Cardiac muscle cell (in vitro differentiated cells and primary cell): ENCODE measurements at places on chromosomes 2 and 18.
A peak's percentile ranks its signal among the peaks of the same experiment; 100 is the strongest.

DNA sequence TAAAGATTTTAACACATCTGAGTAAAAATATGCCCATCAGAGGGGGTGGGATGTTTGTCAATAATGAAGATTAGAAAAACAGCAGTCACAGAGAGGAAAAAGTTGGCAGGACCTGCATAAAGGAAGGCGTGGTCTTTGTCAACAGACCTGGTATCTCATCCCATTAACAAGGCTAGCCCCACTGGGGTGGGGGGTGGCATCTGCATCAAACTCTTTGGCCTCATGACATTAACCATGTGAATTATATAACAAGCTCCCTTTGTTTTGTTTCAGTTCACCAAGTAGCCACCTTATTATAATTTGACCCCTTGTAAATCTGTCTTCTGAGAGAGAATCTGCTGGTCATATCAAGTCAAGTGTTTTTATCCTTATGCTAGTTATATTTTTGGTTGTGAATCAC, 28.8 kb downstream of the NEMP2 start:
- DNase-seq: no peak

- no peak for DNase-seq
Measured at GRCh38 chr2:98461498-98462049, 16.9 kb downstream of the INPP4A start.

GRCh38 chr18:22342625-22343024, 75.1 kb downstream of the CTAGE1 start:
- peak; percentile 69 for DNase-seq

- no peak for DNase-seq
Measured at GRCh38 chr2:120720746-120721375, 14.8 kb upstream of the GLI2 start.

- no peak for DNase-seq
Measured at GRCh38 chr2:228575897-228576296, 394.4 kb upstream of the SPHKAP start.

GRCh38 chr18:37846996-37847395, 281.4 kb upstream of the CELF4 start:
- DNase-seq: no peak

GRCh38 chr18:41038071-41038470, 917.0 kb upstream of the PIK3C3 start:
- DNase-seq: no peak

DNA sequence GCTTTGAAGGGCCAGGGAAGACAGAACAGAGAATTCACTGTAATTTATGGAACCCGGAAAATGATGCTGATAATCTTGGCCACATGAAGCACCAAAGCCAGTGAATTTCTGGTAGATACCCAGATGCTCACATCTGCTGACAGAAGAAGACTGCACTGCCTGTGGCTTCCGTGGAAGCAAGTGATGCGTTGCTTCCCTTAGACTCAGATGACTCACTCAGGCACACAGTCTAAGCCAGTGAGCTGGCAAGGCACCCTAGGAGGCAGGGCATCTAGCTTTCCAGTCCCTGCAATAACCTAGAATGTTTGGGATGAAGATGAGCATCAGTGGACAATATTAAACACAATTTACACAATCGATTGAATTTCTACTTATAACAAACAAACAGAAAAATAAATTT, 284.7 kb downstream of the CMPK2 start:
- no peak for DNase-seq

DNA sequence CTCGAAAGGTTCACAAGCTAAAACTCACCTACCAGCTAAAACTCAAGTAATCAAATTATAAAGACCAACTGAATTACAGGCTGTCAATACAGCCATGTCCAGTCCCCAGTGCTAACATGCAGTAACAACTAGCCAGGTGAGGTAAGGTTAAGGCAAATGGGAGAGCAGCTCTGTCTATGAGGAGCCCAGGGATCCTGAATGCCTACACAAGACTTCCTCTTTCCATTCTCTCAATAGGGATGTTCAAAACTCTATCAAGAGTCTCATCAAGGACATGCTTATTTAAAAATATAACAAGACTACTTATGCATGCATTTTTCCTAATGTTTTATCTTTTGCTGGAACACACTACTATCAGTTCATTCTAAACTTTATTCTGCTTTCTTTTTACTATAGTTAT, 20.4 kb downstream of the REV1 start:
- no peak for DNase-seq
